ENCODE measurements at places on chromosomes 7 and 10.
A peak's percentile ranks its signal among the peaks of the same experiment; 100 is the strongest.

DNA sequence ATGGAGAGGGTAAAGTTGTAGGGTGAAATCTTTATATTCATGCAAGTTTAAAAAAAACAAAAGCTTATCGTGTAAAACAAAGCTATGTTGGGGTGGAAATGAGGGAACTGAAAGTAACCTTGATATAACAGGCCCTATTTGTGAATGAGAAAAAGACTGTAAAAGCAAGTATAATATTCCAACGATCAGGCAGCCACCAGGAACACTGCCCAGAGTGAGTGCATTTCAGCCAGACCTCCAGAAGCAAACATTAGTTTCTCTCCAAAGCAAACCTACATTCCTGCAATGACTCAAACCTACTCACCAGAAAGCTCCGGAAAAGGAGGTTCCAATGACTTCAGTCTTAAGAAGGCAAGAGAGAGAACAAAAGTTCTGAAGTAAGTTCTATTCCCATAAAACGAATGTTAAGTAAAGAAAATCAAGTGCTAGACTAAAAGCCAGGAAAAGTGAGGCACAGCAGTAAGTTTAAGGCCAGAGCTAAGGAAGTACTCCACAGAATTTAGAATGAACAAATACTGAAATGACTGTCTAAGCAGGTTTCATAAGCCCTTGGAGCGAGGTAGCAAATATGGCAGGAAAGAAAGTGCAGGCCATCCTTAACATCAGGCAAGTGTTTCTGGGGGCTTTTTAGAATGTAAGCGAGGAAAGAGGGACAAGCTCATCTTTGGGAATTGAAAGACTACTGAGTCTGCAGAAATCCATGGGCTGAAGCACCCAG, 493.1 kb downstream of the XPNPEP1 start:
- DNase-seq, result no peak

DNA sequence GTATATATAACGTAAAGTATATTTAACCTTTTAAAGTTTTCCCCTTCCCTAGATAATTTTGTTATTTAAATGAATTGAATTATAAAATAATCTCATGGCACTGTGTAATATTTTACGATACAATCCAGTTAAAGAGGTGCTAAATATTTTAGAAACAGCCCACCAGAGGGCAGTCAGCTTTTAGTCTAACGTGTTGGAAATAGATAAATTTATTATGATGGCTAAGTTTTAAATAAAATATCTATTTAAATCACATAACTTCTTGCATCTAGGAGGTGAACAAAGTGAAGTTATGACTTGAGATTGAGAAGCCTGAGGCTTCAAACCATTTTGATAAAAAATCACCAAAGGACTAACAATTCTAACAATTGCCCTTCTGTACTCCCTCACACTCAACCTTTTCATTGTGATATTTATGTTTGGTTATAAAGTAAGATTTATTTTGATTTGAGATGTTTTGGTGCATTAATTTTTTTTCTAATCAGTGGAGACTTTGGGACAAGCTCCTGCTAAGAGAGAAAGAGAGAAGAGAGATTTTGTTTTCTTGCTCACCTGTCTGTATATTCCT, 171.5 kb upstream of the SP4 start:
- DNase-seq, result no peak

DNA sequence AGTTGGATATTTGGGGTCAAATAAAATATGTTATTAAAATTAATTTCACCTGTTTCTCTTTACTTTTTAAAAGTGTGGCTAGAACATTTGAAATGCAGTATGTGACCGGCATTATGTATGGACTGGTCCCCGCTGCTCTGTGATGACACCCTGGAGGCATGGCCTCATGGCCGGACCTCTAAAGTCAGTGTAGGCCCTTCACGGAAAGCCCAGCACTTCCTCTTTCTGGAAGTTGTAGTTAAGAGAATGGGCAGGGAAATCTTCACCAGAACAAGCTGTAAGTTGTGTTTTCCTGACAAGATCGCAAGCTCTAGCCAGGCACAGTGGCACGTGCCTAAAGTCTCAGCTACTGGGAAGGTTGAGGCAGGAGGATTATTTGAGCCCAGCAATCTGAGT, 38.3 kb upstream of the SRGN start:
- no peak for DNase-seq

DNA sequence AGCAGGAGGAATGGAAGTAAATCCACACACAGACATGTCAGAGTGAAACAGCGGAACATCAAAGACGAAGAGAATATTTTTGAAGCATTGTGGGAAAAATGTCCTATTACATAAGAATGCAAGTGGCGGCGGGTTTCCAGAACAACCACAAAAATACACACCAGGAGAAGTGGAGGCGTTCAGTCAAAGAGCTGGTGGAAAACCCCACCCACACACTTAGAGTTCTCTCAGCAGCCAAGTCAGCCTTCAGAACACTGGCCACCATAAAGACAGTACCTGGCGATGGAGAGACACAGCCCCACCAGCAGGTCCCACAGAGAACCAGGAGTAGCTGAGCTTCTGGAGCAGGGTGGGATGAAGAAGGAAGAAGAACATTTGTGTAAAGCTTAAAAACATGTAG, 23.7 kb downstream of the NKX6-2 start:
- DNase-seq, result no peak

DNA sequence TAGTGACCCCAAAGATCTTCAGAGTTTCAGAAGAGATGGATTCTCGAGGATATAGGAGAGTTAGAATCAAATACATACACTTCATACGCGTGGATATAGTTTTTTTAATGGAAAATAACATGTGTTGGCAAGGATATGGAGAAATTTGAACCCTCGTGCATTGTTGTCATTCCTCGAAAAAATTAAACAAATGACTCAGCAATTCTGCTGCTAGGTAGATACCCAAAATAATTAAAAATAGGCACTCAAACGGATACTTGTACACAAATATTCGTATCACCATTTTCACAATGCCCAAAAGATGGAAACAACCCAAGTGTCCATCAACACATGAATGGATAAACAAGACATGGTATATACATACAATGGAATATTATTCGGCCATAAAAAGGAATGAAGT, 5.6 kb upstream of the NT5C2 start:
- DNase-seq, result no peak

DNA sequence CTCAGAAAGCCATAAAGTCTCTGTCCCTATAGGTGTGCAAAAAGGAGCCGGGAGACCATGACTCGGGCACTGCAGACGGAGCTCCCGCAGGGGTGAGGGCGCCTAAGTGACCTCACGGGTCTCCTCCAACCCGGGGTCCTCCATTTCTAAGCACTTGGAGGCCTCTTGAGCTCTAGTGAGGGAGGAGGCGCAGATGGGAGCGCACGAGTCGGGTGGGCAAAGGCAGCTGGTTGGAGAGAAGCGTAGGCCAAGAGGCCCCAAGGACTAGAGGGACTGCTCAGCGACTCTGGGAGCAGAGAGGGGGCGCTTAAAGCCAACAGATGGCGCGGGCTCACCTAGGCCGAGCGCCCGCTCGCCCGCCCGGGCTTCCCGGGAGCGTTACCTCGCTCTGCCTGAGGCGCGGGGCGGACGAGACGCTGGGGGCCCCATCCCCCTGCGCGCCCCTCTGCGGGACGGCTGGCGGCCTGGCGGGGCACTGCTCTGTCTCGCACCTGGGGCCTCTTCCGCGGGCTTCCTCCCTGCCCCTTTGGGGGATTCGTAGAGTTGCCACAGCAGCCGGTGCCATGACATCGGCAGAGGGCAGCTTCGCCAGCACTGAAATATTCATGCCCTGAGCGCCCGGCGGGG, 523 bp upstream of the CDH23 start:
- DNase-seq, result peak; percentile 80

- no peak for DNase-seq
Observed at GRCh38 chr10:3895045-3895631, 110.1 kb upstream of the KLF6 start.

DNA sequence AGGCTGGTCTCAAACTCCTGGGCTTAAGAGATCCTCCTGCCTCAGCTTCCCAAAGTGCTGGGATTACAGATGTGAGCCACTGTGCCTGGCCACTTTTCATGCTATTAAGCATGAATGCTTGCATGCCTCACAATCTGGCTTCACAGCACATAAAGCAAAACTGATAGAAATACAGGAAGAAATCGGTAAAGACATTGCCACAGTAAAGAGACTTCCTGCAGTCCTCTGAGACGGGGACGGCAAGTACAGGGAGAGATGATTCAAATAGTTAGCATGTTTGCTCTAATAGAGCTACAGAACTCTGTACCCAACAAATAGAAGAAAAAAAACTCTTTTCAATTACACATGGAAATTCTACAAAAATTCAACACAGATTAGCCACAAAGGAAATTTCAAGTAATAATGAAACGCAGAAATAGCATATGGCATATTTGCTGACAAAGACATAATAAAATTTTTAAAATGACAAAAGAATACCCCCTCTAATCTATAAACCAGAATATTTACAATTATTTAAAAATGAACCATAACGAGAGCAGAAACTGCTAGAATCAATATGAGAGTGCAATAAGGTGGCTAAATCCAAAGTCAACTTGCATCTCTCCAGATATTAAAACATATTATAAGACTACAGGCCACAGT, 32.3 kb downstream of the CARD11 start:
- no peak for DNase-seq

DNA sequence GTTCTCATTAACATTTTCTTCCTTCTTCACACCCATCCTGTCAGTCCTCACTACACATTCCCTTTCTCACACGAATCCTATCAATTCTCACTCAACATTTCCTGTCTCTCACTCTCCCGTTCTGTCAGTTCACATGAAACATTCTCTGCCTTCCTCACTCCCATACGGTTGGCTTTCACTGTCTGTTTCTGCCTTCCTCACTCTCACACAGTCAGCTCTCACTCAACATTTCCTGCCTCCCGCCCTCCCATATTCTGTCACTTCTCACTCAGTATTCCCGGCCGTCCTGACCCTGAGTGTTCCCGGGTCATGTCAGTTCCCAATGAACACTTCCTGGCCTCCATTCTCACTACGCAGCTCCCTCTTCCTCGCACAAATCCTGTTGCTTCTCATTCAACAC, 61.5 kb downstream of the DYNC2I1 start:
- DNase-seq, result no peak

DNA sequence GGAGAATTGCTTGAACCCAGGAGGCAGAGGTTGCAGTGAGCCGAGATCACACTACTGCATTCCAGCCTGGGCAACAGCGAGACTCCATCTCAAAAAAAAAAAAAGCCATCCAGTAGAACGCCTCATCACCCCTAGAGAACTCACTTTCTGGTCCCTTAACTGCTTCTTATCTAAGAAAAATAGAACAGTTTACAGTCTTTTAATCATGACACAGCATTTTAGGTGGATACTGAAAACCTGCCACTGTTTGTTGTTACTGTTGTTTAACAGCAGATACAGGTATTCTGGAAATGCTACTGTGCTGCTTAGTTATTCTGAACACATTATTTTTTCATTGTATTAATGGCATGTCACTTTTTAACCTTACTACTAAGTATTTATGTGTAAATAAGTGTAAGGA, 624.3 kb upstream of the GHITM start:
- DNase-seq, result no peak

DNA sequence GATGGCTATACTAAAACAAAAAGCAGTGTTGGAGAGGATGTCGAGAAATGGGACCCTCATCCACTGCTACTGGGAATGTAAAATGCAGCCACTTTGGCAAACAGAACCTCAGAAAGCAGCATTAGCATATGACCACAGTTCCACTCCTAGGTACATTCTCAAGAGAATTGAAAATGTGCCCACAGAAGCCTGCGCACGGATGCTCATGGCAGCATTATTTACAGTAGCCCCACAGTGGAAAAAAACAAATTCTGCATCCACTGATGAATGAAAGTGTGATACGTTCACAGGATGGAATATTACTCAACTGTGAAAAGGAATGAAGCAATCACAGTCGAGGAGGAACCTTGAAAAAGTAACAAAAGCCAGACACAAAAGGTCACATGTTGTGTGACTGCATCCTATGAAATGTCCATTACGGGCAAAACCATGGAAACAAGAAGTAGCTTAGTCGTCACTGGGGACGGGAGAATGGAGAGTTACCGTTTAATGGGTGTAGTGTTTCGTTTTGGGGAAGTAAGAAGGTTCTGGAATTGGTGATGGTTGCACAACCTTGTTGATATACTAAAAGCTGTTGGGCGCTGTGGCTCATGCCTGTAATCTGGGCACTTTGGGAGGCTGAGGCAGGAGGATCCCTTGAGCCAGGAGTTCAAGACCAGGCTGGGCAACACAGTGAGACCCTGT, 2.5 kb upstream of the UPK3B start:
- DNase-seq, result peak; percentile 24

GRCh38 chr10:86684331-86685097, 16.2 kb downstream of the LDB3 start:
- no peak for DNase-seq

DNA sequence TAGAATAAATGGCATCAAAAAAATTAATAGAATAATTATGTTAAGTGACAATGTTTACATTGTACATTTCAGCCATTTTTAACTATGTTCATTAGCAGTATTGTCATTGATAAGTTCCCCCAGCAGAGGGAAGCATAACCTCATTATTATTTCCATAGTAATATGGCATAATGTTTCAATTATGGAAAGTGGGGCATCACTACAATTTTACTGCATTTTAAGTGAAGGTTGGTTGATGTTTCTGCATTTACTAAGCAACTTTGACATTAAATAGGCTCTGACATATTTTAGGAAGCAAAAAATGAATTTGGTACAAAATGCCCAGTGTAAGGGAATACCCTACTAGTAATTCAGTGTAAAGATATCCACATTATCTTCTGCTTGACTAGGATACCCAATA, 218.3 kb downstream of the SEMA3A start:
- DNase-seq, result no peak

- no peak for DNase-seq
Observed at GRCh38 chr10:114053946-114054345, 10.3 kb downstream of the ADRB1 start.

- DNase-seq, result no peak
Observed at GRCh38 chr7:22277375-22277774, 79.6 kb downstream of the RAPGEF5 start.

- no peak for DNase-seq
Observed at GRCh38 chr7:34523226-34523918, 134.6 kb upstream of the NPSR1 start.

DNA sequence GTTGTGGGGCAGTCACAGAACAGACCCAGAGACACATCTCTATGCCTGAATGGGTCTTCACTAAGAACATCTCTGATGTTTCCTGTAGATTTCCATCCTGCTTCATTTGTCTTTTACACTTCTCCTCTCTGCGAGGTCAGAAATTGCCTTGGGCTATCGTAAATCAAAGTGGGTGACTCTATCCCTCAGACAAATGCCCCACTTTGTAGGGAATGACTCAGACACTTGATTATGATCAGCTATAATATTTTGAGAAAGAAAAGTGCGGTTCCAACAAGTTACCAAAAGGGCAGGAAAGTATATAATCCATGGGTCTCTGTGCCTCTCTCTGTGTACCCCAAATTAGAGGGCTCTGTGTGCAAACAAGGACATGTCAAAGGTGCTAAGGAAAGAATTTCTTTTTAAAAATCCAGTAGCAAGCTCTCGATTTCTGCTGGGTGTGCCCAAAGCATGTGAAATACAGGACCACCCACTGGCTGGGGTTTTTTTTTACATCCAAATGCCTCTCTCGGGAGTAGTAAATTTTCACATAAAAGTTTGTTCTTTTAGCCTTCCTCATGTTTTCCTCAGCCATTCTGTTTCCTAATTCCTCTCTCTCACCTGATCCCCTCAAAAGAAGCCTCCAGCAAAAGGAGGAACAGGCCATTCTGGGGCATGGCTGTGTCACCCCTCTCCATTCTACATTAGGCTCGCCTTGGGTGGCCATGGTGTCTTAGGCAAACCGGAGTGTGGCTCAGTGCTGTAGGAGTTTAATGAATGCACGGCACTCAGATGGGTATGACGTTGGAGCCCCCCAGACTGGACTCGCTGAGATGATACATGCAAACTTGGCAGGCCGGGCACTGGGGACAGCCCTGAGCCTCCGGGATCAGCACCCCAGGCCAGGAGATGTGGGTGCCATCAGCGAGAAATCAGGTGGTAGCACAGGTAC, 6.3 kb upstream of the OPN4 start:
- no peak for DNase-seq
